ENCODE measurements at places on chromosomes 4 and X. TPM values are rescaled to one million over a fixed set of nuclear protein-coding genes. Genes with fewer than 3 reads are reported as not detected.
A peak's percentile ranks its signal among the peaks of the same experiment; 100 is the strongest.

DNA sequence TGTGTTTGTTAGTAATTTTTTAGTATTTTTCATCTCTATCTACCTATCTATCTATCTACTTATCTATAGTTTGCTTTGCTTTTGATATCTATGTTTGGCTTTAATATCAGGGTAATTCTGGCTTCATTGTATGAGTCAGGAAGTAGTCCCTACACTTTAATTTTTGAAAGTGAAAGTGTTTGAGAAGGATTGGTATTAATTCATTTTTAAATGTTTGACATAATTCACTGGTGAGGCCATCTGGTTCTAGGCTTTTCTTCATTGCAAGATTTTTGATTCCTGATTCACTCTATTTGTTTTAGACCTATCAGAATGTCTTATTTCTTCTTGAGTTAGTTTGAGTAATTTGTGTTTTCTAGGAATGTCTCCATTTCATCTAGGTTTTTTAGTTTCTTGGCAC lies 20.2 kb upstream of the TCP11X2 start:
- H3K4me3 ChIP-seq, result no peak overlapping the region
- DNase-seq, result no peak
- H3K36me3 ChIP-seq, result no peaks in the 10 kb centered on the region
- H3K4me1 ChIP-seq, result no peaks in the 10 kb centered on the region

- no peak overlapping the region for H3K27ac ChIP-seq
- peaks cover 17% of the 10 kb centered on the region for H3K27me3 ChIP-seq
- no peaks in the 10 kb centered on the region for H3K4me1 ChIP-seq
- no peak overlapping the region for H3K4me3 ChIP-seq
- no peaks in the 10 kb centered on the region for H3K36me3 ChIP-seq
Observed at GRCh38 chr4:8301851-8302730, 32.5 kb downstream of the HTRA3 start.

GRCh38 chr4:130064471-130064870 lies 968.5 kb downstream of the C4orf33 start:
- H3K4me3 ChIP-seq, result no peak overlapping the region
- H3K27ac ChIP-seq, result no peak overlapping the region
- DNase-seq, result no peak
- H3K36me3 ChIP-seq, result no peaks in the 10 kb centered on the region
- H3K4me1 ChIP-seq, result no peaks in the 10 kb centered on the region
- no peaks in the 10 kb centered on the region for H3K27me3 ChIP-seq

GRCh38 chr4:45648846-45649245 lies 475.0 kb downstream of the GABRG1 start:
- H3K36me3 ChIP-seq, result no peaks in the 10 kb centered on the region
- no peaks in the 10 kb centered on the region for H3K4me1 ChIP-seq
- no peak overlapping the region for H3K4me3 ChIP-seq
- H3K27ac ChIP-seq, result no peak overlapping the region
- H3K27me3 ChIP-seq, result no peaks in the 10 kb centered on the region

TBX22 gene
- not detected for total RNA-seq

CD38 gene
- total RNA-seq, result 151 TPM

DNA sequence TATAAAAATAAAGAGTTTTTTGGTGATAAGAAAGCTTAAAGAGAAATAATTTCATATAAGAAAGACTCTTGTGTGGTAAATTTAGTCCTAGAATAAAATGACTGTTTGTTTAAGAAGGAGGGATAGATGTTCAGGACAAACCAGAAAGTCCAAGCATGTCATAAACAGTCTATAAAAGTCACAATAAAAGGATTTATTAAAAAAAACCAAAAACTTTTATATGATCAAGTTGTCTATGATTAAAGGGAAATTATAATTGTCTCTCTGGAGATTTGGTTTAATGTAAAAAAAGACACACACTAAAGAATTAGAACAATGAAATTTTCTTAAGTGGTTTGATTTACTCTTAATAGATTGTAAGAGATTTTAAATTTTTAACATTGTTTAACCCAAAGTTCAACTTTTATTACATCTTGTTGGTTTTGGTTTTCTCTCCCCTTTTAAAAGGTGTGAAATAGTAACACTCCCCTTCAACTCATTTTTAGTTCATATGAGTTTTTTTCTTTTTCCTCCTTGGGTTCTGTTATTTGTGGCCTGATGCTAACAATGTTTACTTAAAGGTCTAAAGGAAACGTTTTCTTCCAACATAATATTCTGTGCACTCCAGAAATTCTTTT lies 89.7 kb downstream of the PDHA2 start:
- H3K4me1 ChIP-seq, result no peaks in the 10 kb centered on the region
- no peak for DNase-seq
- no peak overlapping the region for H3K4me3 ChIP-seq
- no peak overlapping the region for H3K27ac ChIP-seq

DNA sequence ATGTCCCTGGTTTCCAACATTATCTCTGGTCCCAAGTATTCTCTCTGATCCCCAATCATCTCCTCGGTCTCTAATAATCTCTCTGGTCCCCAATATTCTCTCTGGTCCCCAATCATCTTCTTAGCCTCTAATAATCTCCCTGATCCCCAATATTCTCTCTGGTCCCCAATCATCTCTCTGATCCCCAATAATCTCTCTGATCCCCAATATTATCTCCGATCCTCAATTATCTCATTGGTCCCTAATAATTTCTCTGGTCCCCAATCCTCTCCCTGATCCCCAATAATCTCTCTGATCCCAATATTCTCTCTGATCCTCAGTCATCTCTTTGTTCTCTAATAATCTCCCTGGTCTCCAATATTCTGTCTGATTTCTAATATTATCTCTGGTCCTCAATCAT lies 16.6 kb downstream of the P2RY8 start:
- H3K27me3 ChIP-seq, result no peaks in the 10 kb centered on the region
- DNase-seq, result no peak
- no peak overlapping the region for H3K4me3 ChIP-seq

GRCh38 chr4:110533590-110533910 lies 57.6 kb downstream of the ENPEP start:
- H3K4me3 ChIP-seq, result peak overlapping the region; percentile 47
- peaks cover 27% of the 10 kb centered on the region for H3K27me3 ChIP-seq
- no peak for DNase-seq
- H3K27ac ChIP-seq, result no peak overlapping the region
- H3K36me3 ChIP-seq, result peaks cover 3% of the 10 kb centered on the region

- H3K27ac ChIP-seq, result no peak overlapping the region
- no peak overlapping the region for H3K4me3 ChIP-seq
- DNase-seq, result no peak
- no peaks in the 10 kb centered on the region for H3K27me3 ChIP-seq
- no peaks in the 10 kb centered on the region for H3K4me1 ChIP-seq
Observed at GRCh38 chr4:82754513-82755165, 44.0 kb downstream of the SCD5 start.

FAM9B gene
- total RNA-seq, result not detected

- DNase-seq, result no peak
- no peak overlapping the region for H3K4me3 ChIP-seq
- H3K27ac ChIP-seq, result no peak overlapping the region
Observed at GRCh38 chr4:150206954-150207353, 128.7 kb downstream of the DCLK2 start.

HERC3 gene
- 21.3 TPM for total RNA-seq

- no peaks in the 10 kb centered on the region for H3K4me1 ChIP-seq
- H3K36me3 ChIP-seq, result peaks cover 14% of the 10 kb centered on the region
- no peak overlapping the region for H3K27ac ChIP-seq
- no peak for DNase-seq
Observed at GRCh38 chr4:182901337-182901736, 15.8 kb downstream of the DCTD start.

GRCh38 chr4:3714642-3715001 lies 51.6 kb upstream of the ADRA2C start:
- no peaks in the 10 kb centered on the region for H3K36me3 ChIP-seq
- H3K27ac ChIP-seq, result no peak overlapping the region
- no peak overlapping the region for H3K4me3 ChIP-seq
- no peaks in the 10 kb centered on the region for H3K4me1 ChIP-seq

ARX gene
- not detected for total RNA-seq

HERC6 gene
- total RNA-seq, result 55.8 TPM

AFM gene
- total RNA-seq, result not detected

NAP1L3 gene
- 0.47 TPM for total RNA-seq

DNA sequence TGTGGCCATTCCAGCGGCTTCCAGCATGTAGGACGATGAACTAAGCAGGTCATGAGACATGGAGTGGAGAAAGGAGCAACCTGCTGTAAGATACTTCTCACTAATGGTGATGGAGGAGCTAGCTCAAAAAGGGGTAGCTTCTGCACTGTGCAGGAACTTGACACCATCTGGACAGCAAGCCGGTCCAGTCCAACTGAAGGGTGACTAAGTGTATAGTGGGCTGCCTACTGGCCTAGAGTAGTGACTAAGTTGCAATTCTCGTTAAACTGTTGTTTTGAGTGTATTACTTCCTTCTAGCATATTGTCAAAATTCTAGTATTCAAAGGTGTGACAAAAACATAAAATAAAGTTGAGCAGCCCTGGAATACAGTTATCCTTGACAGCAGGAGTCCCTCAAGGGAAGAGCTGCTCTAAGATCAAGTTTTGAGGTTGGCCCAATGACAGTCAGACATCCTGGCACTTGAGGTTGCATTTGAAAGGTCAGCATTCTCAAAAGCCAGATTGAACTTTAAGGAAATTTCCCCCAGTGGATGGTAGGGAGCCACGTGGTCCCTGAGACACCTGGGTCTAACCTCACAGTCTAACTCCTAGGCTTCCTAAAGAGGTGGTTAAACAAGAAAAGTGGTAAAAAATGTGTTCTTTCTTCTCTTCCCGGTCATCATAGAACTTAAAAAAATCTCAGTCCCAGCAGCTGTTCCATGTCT lies 8.0 kb downstream of the CETN2 start:
- H3K4me1 ChIP-seq, result peaks cover 9% of the 10 kb centered on the region
- peaks cover 8% of the 10 kb centered on the region for H3K27me3 ChIP-seq
- no peak for DNase-seq
- H3K27ac ChIP-seq, result no peak overlapping the region
- H3K36me3 ChIP-seq, result no peaks in the 10 kb centered on the region
- H3K4me3 ChIP-seq, result no peak overlapping the region

GRCh38 chrX:41516456-41516855 lies 69.3 kb downstream of the NYX start:
- H3K4me1 ChIP-seq, result peaks cover 51% of the 10 kb centered on the region
- H3K4me3 ChIP-seq, result no peak overlapping the region
- DNase-seq, result no peak
- H3K27ac ChIP-seq, result no peak overlapping the region
- peaks cover 2% of the 10 kb centered on the region for H3K27me3 ChIP-seq

GPR82 gene
- 0.47 TPM for total RNA-seq

- H3K4me1 ChIP-seq, result peaks cover 18% of the 10 kb centered on the region
- no peak for DNase-seq
- no peaks in the 10 kb centered on the region for H3K27me3 ChIP-seq
- peaks cover 3% of the 10 kb centered on the region for H3K36me3 ChIP-seq
Observed at GRCh38 chr4:3525532-3526430, 6.4 kb downstream of the LRPAP1 start.

- no peak for DNase-seq
- no peaks in the 10 kb centered on the region for H3K4me1 ChIP-seq
- H3K36me3 ChIP-seq, result no peaks in the 10 kb centered on the region
Observed at GRCh38 chr4:127214931-127215330, 417.8 kb upstream of the INTU start.

TMPRSS11B gene
- not detected for total RNA-seq
